Hematopoietic multipotent progenitor cell treated with erythropoietin and hydrocortisone succinate and interleukin-3 and kit ligand, for 8 days (in vitro differentiated cells): ENCODE measurements at places on chromosomes 3 and 15.

DNA sequence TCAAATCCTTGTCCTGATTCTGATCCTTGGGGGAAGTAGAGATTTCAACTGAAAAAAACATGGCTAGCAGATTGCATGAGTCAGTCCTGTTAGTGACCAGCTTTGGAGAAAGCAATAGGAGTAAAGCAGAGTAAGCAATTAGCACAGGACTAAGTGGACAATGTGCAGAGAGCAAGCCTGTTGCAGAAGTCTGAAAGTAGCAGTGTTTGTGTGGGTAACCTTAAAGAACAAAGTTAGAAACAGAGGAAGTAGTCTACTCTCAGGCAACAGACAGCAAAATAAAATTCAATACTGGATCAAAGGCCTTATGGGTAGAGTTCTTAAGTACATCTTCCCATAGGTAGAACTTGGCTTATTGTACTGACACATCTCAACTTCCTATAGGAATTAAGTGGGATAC is 916.8 kb downstream of the CADM2 start:
- DNase-seq, result no peak

GRCh38 chr15:51667478-51667877 is 13.8 kb upstream of the SCG3 start:
- DNase-seq, result no peak

GRCh38 chr15:73822998-73823397 is 50.4 kb upstream of the TBC1D21 start:
- no peak for DNase-seq

- no peak for DNase-seq
These were observed 22.0 kb downstream of the CNOT10 start for GRCh38 chr3:32707026-32707370.

GRCh38 chr3:189570916-189571315 is 60.3 kb upstream of the TP63 start:
- no peak for DNase-seq
